Hindlimb muscle (tissue), 1 donor: ENCODE measurements at places on chromosomes 16 and 17. TPM values are rescaled to one million over a fixed set of nuclear protein-coding genes. Genes with fewer than 3 reads are reported as not detected.

Gene KRTAP9-9
- polyA plus RNA-seq = not detected

- DNase-seq = peak; percentile 44
These were observed 2.3 kb upstream of the CCDC182 start for GRCh38 chr17:57747221-57748017.

Gene REXO5
- 4.3 TPM for polyA plus RNA-seq

Gene HIGD1B
- 3.5 TPM for polyA plus RNA-seq

DNA sequence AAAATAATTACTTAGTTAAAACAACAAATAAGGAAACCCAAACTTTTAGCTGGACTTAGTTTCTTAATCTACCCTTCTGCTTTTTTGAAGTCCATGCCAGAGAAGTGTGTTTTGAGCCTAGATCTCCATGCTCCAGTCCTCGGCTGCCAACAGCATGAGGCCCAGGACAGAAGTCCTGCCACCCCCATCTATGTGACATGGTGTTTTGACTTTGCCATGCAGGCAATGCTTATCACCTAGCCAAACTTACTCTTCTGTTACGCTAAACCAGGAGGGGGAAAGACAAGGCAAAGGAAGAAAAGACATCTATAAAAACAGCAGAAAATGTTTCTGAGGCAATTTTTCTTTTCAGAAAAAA is 119.5 kb downstream of the PARN start:
- no peak for DNase-seq

DNA sequence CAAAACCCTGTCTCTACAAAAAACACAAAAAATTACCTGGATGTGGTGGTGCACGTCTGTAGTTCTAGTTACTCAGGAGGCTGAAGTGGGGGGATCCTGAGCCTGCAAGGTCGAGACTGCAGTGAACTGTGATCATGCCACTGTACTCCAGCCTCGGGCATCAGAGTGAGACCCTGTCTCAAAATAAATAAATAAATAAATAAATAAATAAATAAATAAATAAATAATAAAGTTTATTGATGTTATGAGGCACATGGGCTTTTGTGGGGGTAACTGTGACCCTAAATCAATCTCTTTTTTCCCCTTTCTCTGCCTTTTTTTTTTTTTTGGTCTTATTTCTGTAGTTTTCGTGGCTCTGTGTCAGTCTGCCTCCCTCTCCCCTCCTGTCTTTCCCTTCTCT is 4.5 kb upstream of the ASIC2 start:
- no peak for DNase-seq

Gene ADAMTS18
- polyA plus RNA-seq = 3.7 TPM

- DNase-seq = no peak
These were observed 28.1 kb upstream of the CFAP20 start for GRCh38 chr16:58157239-58157638.

GRCh38 chr16:3099732-3100499 is 822 bp upstream of the ZSCAN10 start:
- peak; percentile 76 for DNase-seq

DNA sequence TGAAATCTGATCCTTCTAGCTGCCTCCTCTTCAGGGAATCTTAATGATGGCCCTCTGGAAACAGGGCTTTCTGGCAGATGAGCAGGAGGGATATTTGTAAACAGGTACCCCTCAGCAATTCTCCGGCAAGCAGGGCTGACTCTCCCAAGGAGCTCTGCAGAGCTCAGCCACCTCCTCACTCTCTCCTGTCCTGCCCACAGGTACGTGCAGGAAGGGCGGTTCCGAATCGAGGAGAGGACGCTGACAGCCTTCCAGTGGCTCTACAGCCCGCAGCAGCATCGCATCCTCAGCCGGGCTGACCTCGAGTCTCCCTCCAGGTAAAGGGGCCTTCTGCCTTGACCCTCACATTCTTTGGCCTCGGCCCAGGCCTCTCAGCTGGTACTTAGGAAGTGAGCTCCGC is 20.7 kb upstream of the CCDC92B start:
- no peak for DNase-seq

GRCh38 chr16:57235128-57236021 is 9.7 kb upstream of the ARL2BP start:
- DNase-seq = no peak

Gene ZNF385C
- 8.0 TPM for polyA plus RNA-seq

- DNase-seq = no peak
These were observed 64.7 kb downstream of the ADCY9 start for GRCh38 chr16:4051591-4051990.

DNA sequence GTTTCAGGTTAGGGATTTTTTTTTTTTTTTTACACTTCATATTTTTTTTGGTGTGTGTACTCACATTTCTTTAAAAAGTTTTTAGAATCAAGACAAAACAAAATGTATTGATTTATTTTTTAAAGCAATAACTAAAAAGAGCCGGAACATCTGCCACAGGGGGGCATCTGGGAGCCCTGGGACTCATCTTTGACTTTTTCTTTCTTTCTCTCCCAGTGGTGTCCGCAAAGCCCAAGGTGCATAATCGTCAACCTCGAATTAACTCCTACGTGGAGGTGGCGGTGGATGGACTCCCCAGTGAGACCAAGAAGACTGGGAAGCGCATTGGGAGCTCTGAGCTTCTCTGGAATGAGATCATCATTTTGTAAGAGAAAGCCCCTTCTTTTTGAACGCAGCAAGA is 36.3 kb downstream of the WWP2 start:
- DNase-seq = no peak

DNA sequence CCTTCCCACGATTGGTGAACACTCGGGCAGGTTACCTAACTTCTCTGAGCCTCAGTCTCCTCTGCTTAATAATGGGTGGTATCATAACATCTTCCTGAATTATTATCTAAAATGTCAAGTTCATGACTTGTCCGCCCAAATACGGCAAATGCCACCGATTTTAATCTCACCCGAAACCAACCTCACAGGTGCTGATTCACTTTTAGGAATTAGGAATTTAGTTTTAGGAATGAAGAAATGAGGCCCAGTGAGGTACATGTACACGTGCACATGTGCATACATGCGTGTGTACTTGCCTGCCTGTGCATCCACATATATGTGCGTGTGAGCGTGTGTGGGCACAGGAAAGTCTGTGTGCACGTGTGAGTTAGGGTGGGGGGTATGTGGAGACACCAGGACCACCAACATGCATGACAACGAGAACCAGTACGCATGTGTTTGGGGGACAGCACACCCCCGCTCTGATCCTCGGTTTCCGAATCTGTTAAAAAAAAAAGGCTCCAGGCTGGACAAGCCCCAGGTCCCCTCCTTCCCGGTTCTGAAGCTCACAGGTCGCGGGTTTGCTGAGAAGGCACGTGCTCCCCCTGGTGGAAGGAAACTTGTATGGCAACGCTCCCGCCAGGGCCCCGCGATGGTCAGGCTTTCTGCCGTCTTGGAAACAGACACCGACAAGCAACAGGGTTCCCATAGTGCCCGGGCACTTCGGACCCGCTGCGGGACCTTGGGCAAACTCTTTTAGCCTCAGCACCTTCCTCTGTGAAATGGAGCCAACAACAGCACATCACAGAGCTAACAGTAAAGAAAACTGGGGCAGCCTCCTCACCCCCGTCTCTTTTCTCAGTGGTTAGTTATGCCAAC is 219.2 kb downstream of the RBFOX3 start:
- peak; percentile 76 for DNase-seq

Gene PIRT
- not detected for polyA plus RNA-seq

Gene C16orf46
- polyA plus RNA-seq = 0.56 TPM

DNA sequence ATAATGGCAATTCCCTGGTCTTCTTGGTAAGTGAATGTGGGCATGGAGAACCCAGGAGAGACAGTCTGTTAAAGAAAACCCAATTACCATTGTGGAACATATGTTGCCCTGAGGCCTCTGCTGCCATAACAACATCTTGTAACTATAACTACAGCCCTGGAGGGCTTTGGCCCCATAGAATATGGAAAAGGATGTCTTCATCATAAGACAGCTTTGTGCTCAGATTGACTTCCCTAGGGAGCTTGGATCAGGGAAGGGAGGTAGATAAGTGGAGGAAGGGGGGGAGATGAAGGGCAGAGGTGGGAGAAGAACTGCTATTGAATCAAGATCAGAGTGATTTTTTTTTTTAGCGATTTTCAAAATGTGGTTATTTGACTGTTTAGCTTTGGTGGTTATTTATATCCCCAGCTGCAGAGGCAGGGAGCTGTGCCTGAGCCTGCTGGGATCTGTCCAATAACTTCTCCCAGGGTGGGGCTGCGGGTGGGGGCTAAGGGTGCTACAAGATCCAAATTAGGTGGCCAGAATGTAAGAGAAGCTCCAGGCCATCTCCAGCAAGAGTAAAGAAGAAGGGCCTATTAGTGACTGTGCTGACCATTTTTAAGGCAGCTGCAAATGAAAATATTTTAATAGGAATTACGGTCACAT is 5.3 kb upstream of the KAT7 start:
- DNase-seq = peak; percentile 17

DNA sequence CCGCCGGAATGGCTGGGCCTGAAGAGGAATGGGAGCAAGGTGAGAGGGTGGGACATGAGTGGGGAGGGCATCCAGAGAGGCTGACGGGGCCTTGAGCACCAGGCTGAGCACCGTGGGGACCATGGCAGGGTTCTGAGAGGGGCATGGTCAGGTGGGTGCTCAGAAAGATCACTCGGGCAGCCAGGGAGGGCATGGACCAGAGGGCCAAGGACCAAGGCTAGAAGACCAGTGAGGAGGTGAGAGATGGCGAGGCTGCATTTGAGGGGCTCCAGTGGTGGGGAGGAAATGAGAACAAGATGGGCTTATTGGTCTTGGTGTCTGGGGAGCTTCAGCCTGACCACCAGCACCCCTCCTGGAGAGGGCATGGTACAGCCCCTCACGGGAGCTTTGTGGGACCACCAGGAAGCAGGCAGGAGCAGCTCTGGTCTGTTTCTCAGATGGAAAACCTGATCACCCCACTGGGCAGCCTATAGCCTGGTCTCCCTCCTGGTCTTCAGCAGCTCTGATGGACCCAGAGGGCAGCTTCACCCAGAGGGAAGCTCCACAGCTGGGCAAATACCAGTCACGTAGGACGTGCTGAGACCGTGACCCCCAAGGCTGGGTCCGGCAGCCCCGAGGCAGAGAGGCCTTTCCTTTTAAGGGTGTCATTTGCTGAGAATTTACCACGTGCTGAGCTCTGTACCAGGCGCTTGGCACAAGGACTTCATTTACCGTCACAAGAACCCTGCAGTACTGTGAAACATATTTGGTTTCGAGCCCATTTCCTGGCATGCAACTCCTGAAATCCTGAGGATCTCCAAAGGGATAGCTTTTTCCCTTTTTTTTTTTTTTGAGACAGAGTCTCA is 11.4 kb upstream of the NCBP3 start:
- DNase-seq = no peak

- no peak for DNase-seq
These were observed 3.6 kb downstream of the FOXN1 start for GRCh38 chr17:28509789-28510188.

DNA sequence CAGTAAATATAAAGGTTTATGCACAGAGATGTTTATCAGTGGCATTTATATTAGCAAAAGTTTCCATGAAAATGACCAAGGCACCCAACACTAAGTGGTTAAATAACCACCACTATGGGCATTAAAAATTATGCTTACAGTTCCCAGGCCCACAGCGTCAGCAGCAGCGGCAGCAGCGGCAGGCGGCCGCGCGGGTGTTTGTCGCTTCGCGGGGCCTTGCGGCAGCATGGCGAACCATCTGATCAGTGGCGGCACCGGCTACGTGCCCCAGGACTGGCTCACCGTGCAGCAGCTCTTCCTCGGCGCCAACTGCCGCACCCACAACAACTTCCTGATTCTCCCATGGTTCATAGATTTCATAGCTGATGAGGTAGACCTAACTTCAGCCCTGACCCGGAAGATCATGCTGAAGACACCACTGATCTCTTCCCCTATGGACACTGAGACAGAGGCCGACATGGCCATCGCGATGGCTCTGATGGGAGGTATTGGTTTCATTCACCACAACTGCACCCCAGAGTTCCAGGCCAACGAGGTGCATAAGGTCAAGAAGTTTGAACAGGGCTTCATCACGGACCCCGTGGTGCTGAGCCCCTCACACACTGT is 71.0 kb downstream of the GRIN2A start:
- DNase-seq = no peak

Gene ELMO3
- 1.1 TPM for polyA plus RNA-seq

DNA sequence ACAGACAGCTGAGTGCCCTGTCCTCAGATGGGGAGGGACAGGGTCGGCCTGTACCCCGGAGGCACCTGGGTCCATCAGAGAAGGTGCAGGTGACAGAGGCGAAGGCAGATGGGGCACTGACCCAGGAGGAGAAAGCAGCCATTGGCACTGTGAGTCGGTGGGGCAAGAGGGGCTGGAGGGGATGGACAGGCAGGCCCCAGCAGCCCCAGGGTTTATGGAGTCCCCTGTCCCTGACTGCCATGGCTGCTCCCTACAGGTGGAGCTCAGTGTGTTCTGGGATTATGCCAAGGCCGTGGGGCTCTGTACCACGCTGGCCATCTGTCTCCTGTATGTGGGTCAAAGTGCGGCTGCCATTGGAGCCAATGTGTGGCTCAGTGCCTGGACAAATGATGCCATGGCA is 32.1 kb downstream of the ANKRD40 start:
- no peak for DNase-seq

DNA sequence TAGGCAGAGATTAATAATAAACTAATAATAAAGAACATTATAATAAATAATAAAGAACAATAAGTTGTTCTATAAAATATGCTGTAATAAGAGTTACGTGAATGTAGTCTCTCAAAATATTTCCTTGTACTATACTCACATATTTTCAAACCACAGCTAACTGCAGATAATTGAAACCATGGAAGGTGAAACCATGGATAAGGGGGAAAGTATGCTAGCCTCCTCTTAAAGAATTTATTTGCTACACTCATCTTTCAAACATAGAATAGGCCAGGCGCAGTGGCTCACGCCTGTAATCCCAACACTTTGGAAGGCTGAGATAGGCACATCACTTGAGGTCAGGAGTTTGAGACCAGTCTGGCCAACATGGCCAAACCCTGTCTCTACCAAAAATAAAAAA is 18.5 kb downstream of the CYTH1 start:
- DNase-seq = no peak

Gene EARS2
- 17.6 TPM for polyA plus RNA-seq

DNA sequence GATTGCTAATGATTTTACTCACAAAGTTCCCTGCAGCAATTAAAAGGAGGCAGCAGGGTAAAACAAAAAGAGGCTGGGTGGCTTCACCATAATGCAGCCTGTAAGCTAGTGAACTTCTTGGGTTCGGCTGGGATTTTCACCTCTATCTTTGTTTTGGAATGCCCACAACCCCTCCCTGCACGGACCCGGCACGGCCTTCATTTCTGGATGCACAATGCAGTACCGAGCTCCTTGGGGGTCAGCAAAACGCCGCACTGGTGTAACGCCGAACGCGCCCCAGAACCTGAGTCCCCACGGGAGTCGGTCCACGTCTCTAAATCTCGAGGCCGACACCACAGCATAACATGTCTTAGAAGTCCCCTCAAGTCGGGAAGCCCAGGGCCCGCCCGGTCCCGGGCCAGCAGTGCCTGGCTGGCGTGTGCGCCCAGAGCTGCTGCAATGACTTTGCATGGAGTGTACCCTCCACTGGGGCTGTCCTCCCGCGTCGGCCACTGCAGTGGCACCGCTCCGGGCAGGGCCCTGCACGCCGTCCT is 759 bp downstream of the UBE2O start:
- no peak for DNase-seq

Gene TP53TG3E
- polyA plus RNA-seq = 0.09 TPM
